NCI-H524 (cell line): ENCODE measurements at places on chromosomes 1 and 21.

GRCh38 chr1:59007429-59007819 lies 223.6 kb upstream of the JUN start:
- DNase-seq = no peak

DNA sequence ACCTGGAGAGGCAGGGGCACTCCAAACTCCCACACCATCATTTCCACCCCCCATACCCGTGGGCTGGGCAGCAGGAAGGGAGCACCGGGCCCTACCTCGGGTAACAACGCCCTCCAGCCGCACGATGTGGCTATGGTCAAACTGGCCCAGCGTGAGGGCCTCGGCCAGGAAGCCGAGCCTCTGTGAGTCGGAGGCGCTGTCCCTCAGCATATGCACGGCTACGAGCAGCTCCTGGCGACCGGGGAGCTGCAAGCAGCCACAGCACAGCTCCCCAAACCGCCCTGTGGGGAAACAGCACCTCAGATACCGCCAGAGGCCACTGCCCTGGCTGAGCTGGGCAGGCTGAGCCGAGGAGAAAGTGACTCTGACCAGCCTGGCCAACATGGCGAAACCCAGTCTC lies 29.2 kb downstream of the CDCA8 start:
- DNase-seq = no peak

GRCh38 chr1:153028766-153029165 lies 2.2 kb upstream of the SPRR1B start:
- peak; percentile 5 for DNase-seq

DNA sequence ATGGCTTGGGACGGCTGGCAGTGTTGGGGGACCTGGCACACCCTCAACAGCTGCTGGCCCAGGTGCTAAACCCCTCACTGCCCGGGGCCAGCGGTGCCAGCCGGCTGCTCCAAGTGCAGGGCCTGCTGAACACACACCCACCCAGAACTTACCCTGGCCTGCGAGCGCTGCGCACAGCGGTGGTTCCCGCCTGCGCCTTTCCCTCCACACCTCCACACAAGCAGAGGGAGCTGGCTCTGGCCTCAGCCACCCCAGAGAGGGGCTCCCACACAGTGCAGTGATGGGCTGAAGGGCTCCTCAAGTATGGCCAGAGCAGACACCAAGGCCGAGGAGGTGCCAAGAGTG lies 67.9 kb downstream of the FMO4 start:
- DNase-seq = no peak
